Upper lobe of left lung (tissue), 6 donors: ENCODE measurements at places on chromosomes 16 and 17.
A peak's percentile ranks its signal among the peaks of the same experiment; 100 is the strongest.

DNA sequence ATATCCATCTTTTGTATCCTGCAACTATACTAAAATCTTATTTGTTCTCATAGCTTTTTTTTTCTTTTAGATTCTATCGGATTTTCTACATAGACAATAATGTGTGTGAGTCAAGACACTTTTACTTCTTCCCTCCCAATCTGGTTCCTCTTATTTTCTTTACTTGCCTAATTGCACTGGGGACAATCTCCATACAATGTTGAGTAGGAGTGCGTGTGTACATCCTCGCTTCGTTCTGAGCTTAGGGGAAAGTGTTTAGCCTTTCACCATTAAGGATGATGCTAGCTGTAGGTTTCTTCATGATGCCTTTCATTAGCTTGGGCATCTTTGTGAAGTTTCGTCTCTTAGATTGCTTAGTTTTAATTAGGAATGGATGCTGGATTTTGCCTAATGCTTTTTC lies 2.9 kb downstream of the SPATA32 start:
- no peak for DNase-seq

DNA sequence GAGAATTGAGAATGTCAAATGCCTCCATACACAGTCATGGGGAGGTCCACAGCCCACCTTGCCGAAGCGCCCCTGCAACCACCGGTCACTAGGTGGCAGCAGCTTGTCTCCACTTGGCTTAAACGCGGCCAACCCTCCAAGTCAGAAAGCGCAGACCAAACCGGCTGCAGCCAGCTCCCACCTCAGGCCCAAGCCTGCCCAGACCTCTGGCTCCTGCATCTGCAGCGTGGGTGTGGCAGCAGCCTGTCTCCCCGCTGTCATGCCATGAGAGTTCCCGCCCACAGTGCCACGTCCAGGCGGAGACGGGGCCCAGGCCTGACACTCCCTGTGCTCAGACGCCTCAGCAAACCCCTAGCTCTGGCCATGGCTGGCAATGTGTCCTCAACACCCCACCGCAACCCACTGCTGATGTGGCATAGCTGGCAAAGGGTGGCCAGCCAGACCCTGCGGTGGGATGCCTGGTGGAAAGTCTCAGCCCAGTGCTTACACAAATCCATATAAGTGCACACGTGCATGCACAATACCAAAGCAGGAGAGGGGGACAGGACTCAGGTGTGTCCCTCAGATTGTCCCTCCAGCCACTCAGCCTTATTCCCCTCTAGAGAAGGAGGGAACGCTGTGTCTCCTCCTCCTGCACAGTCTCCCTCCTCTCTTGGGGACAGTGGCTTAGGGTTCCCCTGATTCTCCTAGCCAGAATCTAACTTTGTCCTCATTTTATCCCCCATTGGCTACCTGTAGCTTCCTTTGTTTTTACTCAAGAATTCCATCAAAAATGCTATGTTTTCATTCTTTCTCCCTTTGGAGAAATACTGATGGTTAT lies 10.9 kb downstream of the COPZ2 start:
- peak; percentile 88 for DNase-seq

DNA sequence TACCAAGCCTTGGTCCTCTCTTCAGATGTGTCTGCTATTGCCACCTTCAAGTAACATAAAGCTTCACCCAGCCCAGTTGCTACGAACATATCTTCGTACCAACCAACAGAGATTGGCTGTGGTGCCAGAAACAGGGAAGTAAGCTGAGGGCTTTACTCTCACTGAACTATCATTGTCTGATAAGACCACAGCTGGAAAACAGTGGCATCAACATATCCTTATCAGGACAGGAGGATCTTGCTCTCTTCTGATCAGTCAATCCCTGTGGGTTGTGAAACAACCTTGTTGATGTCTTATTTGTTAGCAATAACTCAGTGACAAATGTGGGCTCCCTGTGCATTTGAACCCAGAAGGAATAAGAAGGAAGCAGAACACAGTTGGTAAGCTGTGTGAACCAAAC lies 446.3 kb upstream of the MAF start:
- DNase-seq, result no peak

DNA sequence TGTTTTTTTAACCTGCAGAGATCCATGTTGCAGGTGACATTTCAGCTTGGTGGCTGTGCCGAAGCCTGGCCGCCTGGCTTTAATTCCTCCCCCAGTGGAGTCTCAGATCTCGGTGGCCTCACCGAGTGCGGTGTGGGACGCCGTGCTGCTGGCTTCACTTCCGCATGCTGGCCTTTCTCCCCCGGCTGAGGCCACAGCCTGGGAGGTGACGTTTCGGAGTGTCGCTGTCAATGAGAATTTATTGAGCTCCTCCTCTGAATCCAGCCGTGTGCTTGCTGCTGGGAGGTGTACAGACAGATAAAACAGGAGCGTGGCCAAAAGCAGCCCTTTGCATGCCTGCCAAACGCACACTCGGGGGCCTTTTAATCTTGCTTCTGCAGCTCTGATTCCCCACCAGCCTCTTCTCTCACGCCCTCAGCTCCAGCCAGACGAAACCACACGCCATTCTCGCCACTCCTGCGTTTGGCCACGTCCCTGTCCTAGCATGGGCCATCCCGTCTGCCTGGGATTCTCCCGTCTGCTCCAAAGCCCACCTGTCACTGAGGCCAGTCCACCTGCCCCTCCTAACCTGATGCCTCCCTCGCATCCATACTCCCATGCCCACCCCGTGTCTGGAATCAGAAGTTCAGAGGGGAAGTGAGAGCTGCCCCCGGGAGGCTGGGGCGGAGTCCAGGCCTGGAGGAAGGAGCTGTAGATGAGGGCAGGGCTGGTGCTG lies 3.6 kb downstream of the GSE1 start:
- peak; percentile 63 for DNase-seq

- DNase-seq, result no peak
Observed at GRCh38 chr17:28857905-28858800, 3.3 kb downstream of the ERAL1 start.

- no peak for DNase-seq
Observed at GRCh38 chr16:78368121-78369102, 269.0 kb downstream of the WWOX start.

GRCh38 chr16:48576927-48577326 lies 33.1 kb downstream of the N4BP1 start:
- DNase-seq, result no peak

DNA sequence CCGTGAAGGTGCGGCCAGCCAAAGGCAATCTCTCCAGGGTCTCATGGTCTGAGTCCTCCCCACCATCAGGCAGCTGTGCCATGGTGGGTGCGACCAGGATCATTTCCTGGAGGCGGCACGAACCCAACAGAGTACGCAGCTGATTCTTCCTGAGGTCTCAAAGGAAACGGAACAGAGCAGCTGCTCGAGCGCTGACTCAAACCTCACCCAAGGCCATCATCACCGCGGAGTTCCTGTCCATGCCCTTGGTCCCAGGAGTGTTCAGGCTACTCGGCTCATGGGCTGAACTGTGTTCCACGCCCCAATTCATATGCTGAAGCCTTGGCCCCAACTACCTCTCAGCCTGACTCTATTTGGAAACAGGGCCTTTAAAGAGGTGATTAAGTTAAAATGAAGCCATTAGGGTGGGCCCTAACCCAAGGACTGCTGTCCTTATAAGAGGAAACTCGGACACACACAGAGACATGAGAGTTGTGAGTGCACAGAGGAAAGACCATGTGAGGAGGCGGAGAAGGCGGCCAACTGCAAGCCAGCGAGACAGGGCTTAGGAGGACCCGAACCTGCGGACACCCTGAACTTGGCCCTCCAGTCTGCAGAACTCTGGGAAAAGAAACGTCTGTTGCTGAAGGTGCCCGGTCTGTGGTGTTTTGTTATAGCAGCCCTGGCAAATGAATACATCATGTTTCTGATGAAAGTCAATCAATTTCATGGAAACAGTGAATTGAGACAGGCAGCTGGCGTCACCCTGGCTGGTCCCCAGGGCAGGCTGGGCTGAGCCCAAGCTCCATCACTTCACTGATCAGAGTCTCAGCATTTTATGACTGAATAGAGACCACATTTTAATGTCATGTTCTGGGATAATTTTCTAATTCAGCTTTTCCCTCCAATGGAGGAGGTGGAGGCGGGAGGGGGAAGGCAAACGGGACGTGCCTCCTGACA lies 13.7 kb downstream of the MXRA7 start:
- DNase-seq, result no peak

GRCh38 chr17:8939496-8940334 lies 25.8 kb downstream of the PIK3R5 start:
- DNase-seq, result no peak

DNA sequence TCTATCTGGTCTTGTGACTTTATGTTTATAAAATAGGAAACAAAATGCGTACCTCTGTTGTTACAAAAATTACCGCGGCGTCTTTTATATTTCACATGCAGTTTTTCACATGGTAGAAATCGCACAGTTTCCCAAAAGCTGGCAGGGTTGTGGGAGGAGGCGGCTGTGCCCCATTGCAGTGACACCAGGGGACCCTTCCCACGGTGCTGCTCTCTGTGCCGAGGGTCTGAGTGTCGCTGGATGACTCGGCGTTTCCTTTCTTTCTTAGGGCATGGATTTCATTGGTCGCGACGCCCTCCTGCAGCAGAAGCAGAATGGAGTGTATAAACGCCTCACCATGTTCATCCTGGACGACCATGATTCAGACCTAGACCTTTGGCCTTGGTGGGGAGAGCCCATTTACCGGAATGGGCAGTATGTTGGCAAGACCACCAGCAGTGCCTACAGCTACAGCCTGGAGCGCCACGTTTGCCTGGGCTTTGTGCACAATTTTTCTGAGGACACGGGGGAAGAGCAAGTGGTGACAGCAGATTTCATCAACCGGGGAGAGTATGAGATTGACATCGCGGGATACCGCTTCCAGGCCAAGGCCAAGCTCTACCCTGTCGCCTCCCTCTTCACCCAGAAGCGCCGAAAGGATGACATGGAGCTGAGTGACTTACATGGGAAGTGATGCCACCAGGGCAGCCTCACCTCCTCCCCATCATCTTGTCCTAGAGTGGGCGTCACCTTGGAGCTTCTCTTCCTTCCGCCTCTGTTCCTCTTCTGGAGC lies 17.2 kb upstream of the CLEC18C start:
- DNase-seq, result no peak

GRCh38 chr16:55711959-55712876 lies 56.4 kb downstream of the SLC6A2 start:
- DNase-seq, result peak; percentile 50

GRCh38 chr17:34673995-34674890 lies 94.9 kb downstream of the TMEM132E start:
- no peak for DNase-seq

DNA sequence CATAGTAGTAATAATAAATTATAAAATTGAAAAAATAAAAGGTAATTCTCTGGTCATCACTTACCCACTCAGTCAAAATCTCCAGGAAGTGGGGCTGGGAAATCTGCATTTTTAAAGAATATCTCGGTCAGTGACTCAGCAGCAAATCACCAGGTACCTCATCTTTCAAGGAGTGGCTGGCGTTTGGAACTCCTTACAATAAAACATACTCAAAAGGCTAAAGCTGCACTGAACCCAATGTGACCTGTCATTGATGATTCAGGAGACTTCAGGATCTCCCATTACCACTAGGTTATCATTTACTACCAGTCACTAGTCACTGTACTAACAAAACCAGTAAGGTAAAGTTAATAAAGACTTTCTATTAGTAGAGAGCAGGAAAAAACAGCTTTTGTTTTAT lies 21.5 kb upstream of the RFFL start:
- DNase-seq, result no peak

- DNase-seq, result peak; percentile 39
Observed at GRCh38 chr16:16014329-16015224, 65.2 kb downstream of the ABCC1 start.

DNA sequence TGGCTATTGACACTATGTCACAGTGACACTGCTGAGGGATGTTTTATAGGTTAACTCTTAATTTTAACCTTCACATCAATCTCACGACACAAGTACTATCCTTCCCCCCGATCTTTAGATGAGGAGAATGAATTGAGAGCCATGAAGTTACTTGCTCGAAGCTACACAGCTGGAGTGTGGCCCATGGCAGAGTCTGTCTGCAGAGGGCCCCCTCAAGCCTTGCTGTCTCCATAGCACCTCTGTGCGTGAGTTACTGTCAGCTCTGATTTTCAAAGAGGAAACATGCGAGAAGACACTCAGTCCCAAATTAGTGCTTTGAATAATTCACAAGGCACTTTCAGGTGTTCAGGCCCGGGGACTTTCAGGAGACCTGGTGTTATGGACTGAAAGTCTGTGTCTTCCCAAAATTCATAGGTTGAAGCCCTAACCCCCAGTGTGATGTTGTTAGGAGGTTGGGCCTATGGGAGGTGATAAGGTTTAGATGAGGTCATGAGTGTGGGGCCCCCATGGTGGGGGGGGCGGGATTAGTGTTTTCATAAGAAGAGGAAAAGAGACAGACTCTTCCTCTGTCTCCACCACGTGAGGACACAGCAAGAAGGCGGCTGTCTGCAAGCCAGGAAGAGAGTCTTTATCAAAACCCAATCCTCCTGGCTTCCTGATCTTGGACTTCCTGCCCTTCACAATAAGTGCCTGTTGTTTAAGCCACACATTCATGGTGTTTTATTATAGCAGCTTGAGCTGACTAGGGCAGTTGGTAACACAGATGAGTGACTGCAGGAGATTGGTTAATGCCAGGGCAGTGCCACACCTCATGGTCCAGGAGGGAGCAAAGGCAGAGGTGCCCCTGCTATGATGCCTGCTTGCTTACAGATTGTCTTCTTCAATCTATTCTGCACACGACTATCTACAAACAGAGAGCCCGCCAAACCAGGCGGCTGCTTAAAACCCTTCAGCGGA lies 281.8 kb downstream of the HAPSTR1 start:
- no peak for DNase-seq

GRCh38 chr17:75412455-75413317 lies 7.2 kb upstream of the GRB2 start:
- DNase-seq, result peak; percentile 69

GRCh38 chr17:18203308-18203707 lies 19.7 kb downstream of the ALKBH5 start:
- no peak for DNase-seq

- no peak for DNase-seq
Observed at GRCh38 chr17:39485555-39485954, 24.3 kb downstream of the CDK12 start.

DNA sequence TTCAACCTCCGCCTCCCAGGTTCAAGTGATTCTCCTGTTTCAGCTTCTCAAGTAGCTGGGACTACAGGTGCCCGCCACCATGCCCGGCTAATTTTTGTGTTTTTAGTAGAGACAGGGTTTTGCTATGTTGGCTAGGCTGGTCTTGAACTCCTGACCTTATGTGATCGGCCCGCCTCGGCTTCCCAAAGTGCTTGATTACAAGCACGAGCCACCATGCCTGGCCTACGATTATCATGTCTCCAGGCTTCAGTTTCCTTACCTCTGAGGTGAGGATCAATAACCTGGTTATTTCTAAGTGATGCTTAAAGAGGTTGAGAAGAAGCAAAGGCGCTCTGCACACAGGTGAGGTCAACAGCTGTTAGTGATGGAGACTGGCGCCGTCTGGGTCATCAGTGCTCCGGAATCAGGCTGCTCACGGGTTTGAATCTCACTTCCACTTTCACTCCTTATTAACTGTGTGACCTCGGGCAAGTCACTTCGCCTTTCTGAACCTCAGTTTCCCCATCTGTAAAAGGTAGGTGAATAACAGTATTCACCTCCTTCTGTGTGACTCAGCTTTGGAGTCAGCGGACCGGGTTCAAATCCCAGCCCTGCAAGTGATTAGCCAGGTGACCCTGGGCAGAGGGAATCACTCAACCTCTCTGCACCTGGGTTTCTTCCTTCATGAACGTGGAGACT lies 745 bp upstream of the ABCC1 start:
- no peak for DNase-seq
